Left forelimb (tissue), 1 donor: ENCODE measurements at places on chromosomes 16 and 17.

DNA sequence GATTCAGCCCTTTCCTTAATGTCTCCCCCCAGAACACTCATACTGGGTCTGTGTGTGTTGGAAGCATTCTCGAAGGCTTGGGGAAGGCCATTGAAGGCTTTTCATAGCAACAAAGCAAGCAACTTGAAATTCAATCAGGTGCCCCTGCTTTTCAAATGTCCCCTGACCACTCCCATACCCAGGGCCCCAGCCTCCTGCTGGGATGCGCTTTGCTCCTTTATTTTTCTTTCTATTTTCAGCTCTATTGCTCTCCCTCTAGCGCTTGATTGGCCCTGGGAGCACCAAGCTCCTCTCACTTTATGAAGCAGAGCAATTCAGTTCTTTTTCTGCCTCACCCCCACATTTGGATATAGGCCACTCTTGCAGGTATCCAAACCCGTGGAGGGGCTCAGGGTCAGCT, 92.0 kb downstream of the WSCD1 start:
- DNase-seq, result peak; percentile 18

- no peak for DNase-seq
Measured at GRCh38 chr17:81298991-81299738, 4.1 kb upstream of the SLC38A10 start.

DNA sequence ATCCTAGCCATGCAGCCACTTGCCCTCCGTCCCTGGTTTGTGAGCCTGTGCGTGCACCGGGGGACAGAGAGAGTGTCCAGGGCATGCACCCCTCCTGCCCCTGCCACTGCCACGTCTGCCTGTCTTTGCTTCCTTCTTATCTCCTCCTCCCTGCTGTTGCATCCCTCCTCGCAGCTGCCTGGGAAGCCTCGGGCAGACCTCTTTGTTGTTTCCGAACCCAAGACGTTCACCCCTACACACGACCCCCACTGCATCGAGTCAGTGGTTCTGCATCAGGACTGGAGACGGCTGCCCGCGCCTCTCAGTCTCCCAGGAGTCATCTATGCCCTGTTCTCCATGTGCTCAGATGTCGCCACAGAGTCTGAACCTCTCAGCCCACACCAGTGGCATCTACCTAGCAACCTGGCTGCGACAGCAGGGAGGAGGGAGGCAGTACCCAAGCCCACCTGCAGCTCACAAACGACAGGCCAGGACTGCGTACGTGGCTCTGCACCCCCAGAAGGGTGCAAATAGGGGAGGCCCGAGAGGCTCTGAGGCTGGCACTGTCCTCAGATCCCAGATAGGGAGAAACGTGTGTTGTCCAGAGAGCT, 5.2 kb downstream of the TIMP2 start:
- no peak for DNase-seq

- no peak for DNase-seq
Measured at GRCh38 chr17:15909481-15909991, 35.4 kb upstream of the ADORA2B start.

DNA sequence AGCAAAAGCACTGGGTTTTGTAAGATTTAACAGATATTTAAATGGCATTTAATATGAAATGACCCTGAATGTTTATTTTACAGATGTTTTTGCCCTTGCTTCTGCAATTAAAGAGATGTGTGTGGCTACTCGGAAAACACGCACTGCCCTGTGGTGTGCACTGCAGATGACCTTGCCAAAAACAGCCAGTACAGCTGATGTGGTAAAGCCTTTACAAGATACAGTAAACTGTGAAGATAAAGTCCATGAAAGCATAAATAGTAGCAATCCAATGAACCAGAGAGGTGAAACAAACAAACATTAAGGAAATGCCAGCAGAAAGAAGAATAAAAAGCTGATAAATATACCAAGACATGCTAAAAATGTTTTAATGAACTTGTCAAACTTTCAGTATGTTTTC, 15.7 kb downstream of the CCDC43 start:
- DNase-seq, result no peak

GRCh38 chr16:65947951-65948350, 418.5 kb upstream of the CDH5 start:
- DNase-seq, result no peak

GRCh38 chr17:73189417-73190099, 3.3 kb upstream of the COG1 start:
- peak; percentile 28 for DNase-seq

DNA sequence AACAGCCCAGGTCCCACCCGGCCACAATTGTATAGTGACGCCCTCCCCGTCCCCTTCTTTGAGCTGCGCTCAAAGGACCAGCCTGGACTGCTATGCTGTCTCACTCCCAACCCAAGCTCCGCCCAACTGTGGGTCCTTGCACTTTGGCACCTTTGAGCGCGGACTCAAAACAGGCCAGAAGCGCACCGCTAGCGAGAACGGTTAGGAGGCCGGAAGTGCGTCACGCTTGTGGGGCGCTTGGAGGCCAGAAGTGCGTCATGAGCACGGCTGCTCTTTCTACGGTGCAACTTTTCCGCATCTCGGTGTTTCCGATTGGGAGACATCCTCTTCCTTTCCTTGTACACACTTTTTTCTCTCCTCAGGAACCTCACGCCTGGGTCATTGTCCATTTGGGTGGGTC, at the start of gene ZNF19:
ZNF19 (minus strand) TSS at position 203 of the 400 bp plus-strand sequence. CDS start 7,210 bp downstream, outside the sequence.
- no peak for DNase-seq

DNA sequence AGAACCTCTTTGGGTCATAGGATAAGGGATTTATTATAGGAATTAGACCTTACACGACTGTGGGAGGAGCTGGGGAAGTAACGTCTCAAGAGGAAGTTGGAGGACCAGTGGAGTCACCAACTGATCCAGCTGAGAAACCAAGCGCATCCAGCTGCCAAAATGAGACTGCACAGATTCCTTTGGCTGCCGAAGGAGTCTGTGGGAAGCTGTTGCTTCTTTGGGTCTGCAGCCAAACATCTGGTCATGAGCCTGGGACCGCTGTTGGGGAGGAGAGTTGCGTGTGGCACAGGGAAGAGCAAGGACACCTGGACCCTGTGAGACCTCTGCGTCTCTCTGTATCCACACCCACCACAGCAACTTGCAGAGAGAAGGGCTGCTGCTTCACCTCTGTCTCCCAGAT, 2.4 kb upstream of the NACA2 start:
- DNase-seq, result no peak

DNA sequence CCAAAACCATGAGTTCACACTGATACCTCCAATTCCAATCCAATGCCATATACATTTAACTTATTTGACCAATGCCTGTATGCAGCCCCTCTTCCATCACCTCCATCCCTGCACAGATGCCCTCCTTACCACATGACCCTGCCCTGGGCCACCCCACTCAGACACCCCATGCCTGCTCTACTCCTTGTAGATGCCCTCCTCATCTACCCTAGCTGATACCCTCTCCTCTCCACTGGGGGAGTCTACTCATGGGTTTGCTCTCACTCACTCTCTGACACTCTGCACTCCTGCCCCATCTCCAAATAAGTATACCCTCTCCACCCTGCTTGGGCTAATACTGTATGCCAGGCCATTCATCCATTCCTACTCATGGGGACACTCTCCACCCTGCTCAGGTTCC, 16.0 kb upstream of the CMTM4 start:
- no peak for DNase-seq

DNA sequence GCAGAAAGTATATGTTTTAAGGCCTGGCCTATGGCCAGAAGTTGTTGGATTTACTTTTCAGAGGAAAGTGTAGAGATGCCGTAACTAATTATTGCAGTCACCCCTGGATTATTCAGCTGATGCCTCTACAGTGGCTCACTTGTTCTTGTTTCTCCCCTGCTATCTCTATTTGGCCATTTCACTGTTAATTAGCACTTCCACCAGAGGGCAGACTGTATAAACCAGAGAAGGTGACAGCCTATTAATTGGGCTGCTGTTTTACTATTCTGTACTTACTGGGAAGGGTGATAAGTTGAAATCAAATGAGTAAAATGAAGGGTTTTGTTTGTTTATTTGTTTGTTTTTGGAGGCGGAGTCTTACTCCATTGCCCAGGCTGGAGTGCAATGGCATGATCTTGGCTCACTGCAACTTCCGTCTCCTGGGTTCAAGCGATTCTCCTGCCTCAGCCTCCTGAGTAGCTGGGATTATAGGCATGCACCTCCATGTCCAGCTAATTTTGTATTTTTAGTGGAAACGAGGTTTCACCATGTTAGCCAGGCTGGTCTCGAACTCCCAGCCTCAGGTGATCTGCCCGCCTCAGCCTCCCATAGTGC, 66.0 kb downstream of the CDK12 start:
- no peak for DNase-seq

GRCh38 chr16:54102888-54103866, 183.4 kb downstream of the IRX3 start:
- DNase-seq, result no peak

DNA sequence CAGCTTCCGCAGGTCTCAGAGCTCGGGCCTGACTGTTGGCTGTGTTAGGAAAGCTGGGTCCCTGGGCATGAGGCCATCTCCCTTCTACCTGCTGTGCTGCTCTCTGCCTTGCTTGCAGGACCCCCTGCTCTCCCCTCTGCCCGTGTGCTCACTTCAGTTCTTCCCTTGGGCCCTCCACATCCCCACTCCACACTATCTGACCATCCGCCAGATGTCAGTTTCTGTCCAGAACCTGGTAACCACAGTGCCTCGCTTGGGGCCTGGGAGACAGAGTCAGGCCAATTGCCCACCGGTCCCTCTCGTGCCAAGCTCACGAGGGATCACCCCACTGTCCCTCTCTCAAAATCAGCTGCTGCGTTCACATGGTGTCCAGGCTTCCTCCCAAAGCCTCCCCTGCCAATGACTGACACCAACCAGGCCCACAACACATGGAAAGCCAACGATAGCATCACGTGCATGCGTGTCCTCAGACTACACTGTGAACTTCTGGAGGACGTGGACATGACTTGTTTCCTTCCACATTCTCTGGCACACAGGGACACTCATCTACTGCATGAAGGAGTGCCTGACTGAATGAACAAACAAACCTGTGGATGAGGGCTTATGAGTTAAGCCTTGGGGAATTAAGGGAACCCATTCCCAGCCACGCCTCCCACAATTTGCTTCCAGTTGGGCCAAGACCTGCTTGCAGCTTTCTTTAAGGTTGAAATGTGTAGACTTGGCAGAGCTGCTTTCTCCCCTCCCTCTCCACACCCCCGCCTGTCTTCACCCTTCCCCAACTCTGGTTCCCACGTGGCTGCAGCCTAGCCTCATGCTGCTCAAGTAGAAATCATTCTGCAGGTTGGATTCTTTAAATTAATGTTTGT, 72.5 kb upstream of the ZNF423 start:
- DNase-seq, result peak; percentile 49

DNA sequence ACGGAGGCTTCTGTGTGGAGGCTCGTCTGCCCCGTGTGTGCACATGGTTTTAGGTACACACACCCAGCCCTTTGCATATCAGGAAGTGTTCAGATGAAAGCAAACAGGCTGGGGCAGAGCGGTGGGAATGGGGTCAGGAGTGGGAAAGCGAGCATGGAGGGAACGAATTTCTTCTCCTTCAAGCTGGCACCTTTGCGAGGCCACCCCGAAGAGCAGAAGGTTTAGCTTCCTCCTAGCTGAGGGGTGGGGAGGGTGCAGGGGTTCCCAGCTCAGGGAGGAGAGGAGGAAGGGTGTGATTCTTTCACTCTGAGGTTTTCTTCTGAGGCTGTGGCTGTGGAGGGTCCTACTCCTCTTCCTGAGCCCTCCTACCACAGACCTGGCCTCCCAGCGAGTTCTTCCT, 83.6 kb downstream of the ABR start:
- no peak for DNase-seq

DNA sequence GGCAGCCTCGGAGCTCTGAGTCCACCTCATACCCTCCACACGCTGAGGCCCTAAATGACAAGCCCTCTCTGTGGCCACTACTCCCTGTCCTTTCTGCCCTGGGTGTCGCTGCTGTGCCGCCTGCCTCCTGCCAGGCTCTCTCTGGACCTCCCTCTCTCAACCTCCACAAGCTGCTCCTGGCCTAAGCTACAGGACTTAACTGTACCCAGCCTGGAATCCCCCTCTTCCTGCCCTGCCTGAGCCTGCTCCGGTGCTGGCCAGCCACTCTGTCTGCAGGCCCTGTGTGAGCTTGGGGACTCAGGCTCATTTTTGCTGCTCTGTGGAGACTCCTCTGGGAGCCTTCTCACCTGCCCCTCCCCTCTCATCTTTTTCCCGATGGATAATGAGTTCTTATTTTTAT, 21.5 kb downstream of the IFT140 start:
- no peak for DNase-seq

GRCh38 chr16:23857256-23857880, 21.6 kb downstream of the PRKCB start:
- DNase-seq, result no peak

DNA sequence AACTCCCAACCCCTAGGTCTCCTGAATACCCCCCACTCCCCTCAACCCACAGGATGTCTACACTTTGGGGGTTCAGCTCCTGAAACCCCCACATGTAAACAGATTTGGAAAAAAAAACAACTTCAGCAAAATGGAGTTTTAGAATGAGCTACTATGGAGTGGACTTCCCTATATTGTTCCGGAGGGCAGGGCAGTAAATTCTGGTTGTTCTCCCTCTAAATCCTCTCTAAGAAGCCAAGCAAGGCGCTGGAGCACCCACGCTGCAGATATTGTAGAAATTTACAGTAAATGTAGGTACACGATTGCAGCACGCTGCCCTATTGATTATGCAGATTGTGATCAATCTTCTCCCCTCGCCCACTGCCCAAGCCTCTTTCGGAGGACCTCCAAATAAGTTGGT, 8.5 kb upstream of the ZFHX3 start:
- no peak for DNase-seq

GRCh38 chr16:1037394-1038257, 34.9 kb upstream of the SSTR5 start:
- DNase-seq, result no peak

- no peak for DNase-seq
Measured at GRCh38 chr16:65754820-65755691, 611.4 kb upstream of the CDH5 start.

- DNase-seq, result no peak
Measured at GRCh38 chr17:43769426-43769825, 9.4 kb downstream of the DUSP3 start.

GRCh38 chr16:50611332-50611934, 63.2 kb downstream of the NKD1 start:
- DNase-seq, result no peak

GRCh38 chr17:22694362-22695227, 1002.3 kb downstream of the KCNJ18 start:
- peak; percentile 49 for DNase-seq

DNA sequence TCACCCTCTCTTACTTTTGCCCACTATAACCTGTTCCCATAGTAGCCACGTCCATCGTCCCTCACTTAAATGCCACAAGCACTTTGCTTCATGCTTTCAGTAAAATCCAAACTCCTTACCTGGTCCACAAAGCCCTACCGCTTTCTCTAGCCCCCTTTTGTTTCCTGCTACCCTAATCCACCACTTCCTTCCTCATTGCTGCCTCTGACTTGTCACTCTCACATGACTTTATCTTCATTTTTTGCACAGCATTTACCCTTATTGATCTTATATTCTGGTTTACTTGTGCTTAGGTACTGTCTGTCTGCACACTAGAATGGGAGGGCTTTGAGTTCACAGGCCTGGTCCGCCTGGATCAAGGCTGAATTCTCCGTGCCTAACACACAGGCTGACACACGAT, 340.0 kb downstream of the XYLT1 start:
- no peak for DNase-seq

- no peak for DNase-seq
Measured at GRCh38 chr17:77436058-77436442, 295.3 kb downstream of the SEC14L1 start.
